Cardiac fibroblast (primary cell): ENCODE measurements at places on chromosomes 7 and 10.

DNA sequence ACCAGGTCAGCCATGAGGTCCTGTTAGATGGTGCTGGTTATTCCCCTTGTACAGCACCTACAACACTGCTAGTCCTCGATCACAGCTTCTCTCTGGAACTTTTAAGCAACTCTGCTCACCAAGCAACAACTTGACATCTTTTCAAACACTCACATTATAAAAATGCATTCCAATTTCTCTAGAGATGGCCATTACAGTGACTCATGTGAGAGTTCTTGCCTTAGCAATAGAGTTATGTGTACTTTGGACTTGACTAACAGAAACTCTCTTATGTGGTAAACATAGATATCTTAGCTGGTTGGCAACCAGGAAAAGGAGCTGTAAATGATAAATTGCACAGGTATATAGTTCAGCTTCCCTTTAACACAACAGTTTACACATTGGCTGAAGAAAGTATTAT is 122.2 kb downstream of the PDE1C start:
- DNase-seq: peak; percentile 67

GRCh38 chr10:5818894-5819293 is 5.7 kb upstream of the GDI2 start:
- DNase-seq: no peak

- DNase-seq: no peak
Observed at GRCh38 chr7:132475669-132476116, 100.6 kb downstream of the PLXNA4 start.

- no peak for DNase-seq
Observed at GRCh38 chr7:40263752-40264390, 129.1 kb downstream of the SUGCT start.

DNA sequence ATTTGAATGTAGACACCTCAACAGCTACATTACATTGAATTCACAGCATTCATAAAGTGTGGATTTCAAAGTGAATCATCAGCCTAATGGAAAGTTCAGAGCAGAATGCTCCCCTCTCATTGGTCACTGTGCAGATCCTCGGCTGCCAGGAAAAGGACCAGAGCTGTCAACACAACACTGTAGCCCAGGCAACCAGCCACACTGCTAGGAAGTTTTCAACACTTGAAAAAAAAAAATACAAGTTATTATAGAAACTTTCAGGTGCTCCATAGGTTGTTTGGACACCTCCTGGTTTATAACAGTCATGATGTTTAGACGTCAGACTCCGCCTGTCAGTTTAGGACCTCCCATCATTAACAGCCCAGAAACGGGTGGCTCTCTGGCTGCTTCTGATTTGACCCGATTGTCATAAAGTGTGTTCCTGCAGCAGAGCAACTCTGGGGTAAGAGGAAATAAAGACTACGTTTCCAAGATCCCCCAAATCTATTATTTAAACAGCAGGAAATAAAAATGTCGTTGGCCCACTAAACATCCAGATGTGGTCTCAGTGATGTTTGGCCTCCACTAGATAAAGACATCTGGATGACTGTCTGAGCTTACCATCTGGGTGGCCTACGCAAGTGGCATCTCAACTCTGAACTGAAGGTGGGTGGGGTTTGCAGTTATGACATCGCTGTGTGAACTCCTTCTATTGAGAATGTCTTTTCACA is 117.4 kb downstream of the CABCOCO1 start:
- peak; percentile 93 for DNase-seq

- peak; percentile 61 for DNase-seq
Observed at GRCh38 chr7:55423277-55423711, 58.2 kb downstream of the LANCL2 start.

GRCh38 chr10:130921461-130921860 is 390.1 kb downstream of the TCERG1L start:
- no peak for DNase-seq

DNA sequence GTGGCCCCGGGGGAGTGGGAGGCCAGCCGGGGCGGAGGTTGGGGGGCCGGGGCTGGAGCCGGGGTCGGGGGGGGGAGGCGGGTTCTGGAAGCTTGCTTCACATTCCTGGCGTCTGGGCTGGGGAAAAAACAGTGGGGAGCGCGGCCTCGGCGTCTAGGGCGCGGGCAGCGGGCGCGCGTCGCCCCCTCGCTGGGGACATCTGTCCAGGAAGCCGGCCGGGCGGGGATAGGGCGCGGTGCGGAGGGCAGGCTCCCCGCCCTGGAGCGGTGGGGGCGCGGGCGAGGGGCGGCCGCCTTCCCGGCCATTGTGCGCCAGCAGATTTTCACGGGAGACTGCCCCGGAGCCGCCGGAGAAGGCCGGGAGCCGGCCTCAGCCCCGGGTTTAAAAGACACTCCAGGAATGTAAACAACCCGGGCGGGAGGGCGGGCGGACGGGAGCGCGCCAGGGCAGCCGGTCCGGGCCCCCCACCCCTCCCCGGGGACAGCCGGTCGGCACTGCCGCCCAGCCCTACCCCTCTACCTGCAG is 1.4 kb downstream of the ZMIZ1 start:
- DNase-seq: peak; percentile 42

DNA sequence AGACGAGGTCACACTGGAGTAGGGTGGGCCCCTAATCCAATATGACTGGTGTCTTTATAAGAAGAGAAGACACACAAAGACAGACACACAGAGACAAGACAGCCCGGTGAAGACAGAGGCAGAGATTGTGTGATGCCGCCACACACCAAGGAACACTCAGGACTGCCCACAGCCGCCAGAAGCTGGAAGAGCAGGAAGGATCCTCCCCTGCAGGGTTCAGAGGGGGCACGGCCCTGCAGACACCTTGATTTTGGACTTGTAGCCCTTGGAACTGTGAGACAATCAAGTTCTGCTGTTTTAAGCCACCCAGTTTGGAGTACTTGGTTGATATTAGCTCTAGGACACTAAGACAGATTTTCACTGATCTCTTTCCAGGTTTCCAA is 72.1 kb upstream of the NANOS1 start:
- no peak for DNase-seq

DNA sequence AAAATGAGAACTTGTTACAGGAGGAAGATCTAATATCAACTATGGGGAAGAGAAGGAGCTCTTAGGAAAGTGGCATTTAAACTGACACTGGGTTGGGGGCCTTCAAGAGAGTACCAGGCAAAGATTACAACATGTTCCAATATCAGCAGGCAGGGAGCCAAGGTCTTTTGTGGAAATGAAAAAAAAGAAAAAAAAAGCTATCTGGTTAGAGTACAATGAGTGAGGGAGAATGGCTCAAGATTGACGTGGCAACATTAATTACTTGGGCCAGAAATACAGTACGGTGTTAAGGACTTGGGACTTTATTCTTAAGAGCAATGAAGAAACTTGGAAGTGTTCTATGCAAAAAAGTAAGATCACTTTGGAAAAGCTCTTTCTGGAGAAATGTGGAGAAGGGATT is 132.3 kb upstream of the CDK1 start:
- DNase-seq: peak; percentile 3

- DNase-seq: no peak
Observed at GRCh38 chr7:21357151-21358097, 70.5 kb upstream of the SP4 start.

GRCh38 chr7:150370612-150371071 is 2.0 kb downstream of the REPIN1 start:
- peak; percentile 49 for DNase-seq

DNA sequence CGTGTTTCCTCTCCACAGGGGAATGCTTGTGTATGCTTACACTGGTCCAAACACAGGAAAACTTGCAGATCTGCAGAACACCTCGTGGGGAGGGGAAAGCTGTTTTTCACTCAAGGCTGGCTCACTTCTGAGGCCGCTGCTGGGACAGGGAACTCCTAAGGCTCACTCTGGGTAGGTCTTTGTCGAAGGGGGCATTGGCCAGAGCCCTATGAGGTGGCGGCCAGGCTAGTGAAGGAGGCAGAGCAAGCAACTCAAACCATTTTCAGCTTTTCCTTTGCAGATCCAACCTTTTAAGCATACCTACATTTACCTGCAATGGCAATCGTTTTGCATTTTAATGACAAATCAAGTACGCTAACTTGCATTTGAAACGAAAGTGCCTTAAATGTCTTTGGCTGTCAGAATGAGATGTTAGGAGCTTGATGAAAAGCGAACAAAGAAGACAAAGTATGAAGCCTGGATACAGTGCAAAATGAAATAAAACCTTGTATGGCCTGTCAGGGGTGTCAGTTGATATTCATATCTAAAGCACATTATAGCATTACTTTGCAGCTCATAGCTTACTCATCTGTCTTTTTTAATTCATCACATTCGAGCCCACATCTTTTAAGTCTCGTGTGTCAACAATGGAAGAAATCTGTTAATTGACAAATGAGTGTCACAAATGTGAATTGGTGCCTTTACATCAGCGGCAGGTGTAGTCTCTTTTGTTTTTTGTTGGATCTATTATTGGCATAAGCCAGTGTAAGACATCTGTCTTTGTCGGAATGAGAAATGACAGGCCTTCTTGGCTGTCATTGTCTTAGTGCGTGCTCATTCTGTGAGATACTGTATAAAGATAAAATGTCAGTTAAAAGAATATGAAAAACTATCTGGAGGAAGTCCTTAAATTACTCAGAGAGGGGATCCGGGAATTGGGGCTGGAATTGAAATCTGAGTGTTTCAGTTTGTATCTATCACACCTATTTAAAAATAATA is 30.5 kb downstream of the LRMDA start:
- no peak for DNase-seq

GRCh38 chr7:41336981-41337380 is 365.9 kb downstream of the INHBA start:
- DNase-seq: no peak

GRCh38 chr7:666454-667292 is 59.8 kb upstream of the DNAAF5 start:
- no peak for DNase-seq

GRCh38 chr7:13989126-13989948 is at the start of gene ETV1:
ETV1 (minus strand) TSS chr7:13989666; CDS start chr7:13989052, 614 bp downstream.
- DNase-seq: peak; percentile 77

GRCh38 chr10:89973326-89973725 is 271.9 kb downstream of the KIF20B start:
- peak; percentile 11 for DNase-seq

- DNase-seq: peak; percentile 72
Observed at GRCh38 chr10:109977382-109977806, 30.4 kb upstream of the ADD3 start.

GRCh38 chr10:80407812-80408241 is 524 bp upstream of the PRXL2A start:
- no peak for DNase-seq

GRCh38 chr10:51926337-51926736 is 226.9 kb upstream of the CSTF2T start:
- DNase-seq: no peak

GRCh38 chr10:60367024-60367423 is 22.7 kb downstream of the ANK3 start:
- no peak for DNase-seq

GRCh38 chr7:107744345-107744750 is 406 bp downstream of the CBLL1 start:
- DNase-seq: no peak

GRCh38 chr10:24448351-24448999 is 239.5 kb downstream of the KIAA1217 start:
- peak; percentile 67 for DNase-seq

DNA sequence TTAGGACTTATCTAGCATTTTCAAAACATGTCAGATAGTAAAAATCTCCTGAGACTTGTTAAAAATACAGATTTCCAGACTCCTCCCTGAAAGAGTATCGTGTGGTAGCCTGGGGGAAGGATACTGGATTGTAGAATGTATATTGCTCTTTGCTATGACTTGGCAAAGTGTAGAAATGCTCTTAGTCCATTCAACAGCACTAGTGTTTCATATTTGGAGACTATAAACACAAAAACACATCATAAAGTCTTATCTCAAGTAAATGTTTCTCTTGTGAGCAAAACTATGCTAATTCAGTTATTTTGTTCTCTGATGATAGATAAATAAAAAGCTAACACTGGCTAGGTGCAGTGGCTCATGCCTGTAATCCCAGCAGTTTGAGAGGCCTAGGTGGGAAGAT is 137.5 kb upstream of the PRPS1L1 start:
- no peak for DNase-seq

DNA sequence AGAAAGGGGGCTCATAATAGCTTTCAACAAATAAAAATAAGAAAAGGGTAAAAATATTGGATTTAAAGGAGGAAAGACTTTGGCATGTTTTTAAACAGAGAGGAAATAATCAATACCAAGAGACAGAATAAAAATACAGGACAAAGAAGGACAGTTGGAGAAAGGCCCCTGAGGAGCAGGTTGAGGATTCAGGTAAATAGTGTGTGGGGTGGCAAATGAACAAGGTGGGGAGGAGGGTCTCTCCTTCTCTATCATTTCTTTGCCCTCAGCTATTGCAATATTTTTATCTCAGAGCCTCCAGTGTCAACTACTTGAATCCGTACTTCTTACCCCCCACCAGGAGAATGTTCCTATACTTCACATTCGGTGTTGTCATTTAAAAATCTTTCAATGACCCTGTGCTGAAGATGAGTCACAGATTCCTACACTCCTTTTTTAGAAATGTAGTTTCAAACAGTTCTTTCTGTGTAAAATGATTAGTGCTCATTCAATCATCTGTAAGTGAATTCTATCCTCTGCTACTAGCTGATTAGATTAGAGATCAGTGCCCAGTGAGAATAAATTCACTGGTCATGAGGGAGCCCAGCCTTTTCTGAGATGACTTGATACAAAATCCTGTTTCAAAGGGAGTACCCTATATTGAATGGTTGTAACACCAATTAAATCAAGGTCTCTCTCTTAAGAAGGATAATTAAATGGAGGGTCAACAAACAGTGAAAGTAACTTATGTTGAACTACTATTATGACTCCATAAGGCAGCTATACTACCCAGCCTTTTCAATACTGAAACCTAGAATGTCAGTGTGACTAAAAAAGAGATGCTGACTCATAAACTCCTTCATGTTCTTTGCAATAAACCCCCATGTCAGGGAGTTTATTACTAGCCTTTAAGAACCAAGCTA is 50.4 kb upstream of the WNT16 start:
- peak; percentile 76 for DNase-seq

DNA sequence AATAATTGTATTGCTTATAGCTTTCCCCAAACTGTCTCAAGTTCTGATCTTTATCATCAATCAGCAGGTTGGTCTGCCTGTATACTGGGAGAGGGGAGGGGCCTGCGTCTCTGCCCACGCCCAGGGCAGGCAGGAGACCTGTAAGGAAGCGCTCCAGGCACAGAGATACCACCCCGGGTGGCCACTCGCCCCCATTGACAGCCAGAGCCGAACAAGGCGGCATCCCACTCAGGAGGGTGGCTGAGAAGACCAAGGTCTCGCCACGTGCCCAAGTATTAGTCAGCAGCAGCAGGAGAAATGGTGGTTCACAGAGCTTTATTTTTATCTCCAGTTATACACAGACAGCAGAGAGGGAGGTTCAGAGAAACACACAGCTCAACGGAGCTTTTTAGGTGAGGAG is 7.2 kb downstream of the STK32C start:
- DNase-seq: no peak

GRCh38 chr10:93124580-93125318 is 51.1 kb downstream of the CYP26A1 start:
- no peak for DNase-seq

- DNase-seq: no peak
Observed at GRCh38 chr7:114110666-114111065, 191.9 kb upstream of the PPP1R3A start.

- DNase-seq: peak; percentile 92
Observed at GRCh38 chr10:127154831-127155620, 41.4 kb downstream of the INSYN2A start.

GRCh38 chr10:78537018-78537417 is 503.4 kb downstream of the RPS24 start:
- DNase-seq: no peak
